ENCODE measurements at places on chromosomes 2 and 18.

DNA sequence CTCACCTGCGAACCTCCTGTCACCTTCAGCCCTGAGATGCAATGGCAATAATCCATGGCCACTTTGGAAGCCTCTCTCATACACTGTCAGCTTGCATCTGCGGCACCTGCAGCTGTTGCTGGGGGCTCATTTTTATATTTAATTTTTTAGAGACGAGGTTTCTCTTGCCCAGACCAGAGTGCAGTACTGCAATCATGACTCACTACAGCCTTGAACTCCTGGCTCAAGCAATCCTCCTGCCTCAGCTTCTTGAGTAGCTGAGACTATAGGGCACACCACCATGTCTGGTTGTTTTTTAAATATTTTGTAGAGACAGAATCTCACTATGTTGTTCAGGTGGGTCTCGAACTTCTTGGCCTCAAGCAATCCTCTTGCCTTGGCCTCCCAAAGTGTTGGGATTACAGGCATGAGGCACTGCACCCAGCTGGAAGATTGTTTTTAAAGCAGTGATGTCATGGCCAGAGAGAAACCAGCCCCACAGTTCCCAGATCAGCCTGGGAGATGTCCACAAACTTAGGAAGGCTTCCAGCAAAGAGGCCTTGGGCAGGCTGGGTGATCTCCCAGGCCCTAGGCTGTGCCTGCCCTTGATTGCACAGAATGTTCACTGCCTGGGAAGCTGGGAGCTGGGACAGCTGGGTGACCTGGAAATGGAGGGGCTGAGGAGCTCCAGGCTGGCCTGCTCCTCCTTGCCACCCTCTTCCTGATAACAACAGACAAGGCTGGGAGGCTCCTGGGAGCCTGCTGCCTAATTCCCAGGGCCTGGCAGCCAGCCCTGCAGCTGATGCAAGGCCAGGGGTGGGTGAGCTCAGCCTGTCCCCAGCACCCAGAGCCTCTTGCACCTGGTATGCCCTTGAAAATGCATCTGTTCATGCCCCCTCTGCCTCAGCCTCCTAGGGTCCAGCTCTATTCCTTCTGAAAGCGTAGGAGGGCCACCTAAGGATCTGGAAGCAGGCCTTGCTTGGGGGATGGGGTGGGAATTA is 27.1 kb downstream of the SH2D6 start:
- peak; percentile 71 for DNase-seq

DNA sequence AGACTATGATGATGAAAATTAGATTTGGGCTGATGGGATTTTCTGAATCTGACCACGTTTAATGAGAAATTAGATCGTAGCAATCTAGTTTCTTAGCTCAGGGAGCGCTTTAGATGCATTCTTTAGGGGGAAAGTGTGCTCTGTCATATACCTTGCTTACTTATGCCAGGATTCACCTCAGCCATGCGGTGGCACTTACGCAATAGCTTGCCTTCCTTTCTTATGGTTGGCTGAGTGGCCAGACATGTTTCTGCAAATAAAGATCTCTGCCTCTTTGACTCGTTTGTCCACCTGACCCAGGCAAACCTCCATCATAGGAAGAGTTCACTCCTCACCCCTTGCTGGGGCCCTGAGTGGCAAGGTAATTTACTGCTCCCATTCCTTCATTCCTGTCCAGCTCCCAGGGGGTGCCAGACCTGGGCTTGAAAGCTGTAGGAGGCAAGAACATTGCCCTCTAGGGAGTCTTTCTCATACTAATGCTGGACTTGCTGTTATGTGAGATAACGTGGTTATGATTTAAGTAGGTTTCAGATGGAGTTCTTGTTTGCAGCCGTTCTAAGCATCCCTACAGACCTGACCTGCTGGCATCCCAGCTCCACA is 57.1 kb downstream of the FBLN7 start:
- no peak for DNase-seq

DNA sequence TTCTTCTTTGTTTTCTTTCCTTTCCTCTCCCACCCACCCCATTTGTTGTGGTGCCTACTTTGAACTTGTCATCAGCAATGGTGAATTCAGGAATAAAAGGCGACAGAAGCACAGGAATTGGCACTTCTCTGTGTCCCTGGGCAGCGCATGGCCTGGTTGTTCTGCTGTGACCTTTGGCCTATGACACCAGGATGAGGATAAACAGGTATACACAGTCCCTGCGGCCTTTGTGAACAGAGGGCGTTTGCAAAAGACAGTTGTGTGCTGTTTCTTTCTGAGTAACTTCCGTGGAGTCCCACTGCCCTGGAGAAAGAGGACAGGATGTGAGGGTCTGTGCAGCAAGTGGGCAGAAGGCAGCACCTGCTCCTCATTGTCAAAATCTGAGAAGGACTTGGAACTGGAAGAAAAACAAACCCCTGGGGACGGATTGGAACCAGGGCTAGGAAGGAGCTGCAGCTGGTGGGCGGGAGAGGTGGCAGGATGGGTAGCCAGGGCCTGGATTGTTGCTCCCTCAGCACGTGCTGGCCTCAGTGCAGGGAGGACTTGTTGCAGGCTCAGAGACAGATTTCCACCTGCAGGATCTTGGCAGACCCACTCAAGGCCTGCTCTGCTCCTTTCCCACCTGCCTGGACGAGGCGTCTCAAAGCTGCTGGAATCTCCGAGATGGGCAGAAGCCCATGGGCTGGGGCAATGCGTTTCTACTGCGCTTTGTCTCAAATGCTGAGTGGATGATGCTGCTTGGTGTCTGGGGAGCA is 159.5 kb downstream of the ACKR3 start:
- no peak for DNase-seq

DNA sequence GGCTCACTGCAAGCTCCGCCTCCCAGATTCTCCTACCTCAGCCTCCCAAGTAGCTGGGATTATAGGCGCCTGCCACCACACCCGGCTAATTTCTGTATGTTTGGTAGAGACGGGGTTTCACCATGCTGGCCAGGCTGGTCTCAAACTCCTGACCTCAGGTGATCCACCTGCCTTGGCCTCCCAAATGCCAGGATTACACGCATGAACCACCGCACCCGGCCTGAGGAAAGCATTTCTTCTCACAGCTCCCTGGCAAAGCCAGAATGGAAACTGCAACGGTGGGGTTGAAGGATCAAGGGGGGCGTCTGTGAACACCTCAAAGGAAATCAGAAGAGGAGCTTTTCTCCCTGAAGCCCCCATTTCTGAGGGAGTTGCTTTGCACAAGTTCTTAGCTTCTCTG is 11.2 kb upstream of the TEX51 start:
- DNase-seq, result no peak

DNA sequence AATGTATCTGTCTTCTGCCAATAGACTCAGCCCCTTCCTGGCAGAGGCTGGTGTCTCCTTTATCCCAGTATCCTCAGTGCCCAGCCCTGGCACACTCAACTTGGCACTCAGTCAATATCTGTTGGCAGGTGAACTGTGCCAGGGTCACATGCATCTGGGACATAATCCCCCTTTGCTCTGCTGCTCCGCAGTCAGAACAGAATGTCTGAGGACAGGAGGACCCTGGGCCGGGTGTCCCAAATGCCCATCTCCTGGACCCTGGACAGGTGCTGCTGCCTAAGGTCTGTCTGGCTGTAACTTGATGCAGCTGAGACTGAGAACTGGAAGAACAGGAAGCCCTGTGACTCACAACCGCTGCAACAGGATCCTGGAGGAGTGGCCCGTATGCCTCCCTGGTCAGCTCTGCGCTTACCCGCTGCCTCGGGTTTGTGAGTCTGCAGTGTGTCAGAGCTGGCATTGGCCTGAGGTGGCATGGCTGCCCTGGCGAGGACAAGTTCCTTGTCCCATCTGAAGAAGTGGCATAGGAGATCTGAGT is 11.4 kb downstream of the HK2 start:
- DNase-seq, result peak; percentile 16

DNA sequence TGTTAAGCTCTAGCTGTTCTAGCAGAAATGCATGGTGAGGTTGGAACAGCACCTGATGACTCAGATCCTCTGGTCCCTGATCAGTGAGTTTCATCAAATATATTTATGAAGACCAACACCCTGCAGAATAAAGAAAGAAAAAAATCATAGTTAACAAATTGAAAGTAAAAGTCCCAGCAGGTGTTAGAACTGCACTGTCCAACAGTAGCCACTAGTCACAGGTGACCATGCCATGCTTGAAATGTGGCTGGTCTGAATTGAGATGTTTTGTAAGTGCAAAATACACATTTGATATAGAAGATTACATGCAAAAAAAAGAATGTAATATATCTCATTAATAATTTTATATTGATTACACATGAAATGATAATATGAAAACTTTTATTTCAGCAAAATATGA is 1010.7 kb upstream of the ZEB2 start:
- no peak for DNase-seq

- DNase-seq, result no peak
These were observed 1.6 kb downstream of the SNED1 start for GRCh38 chr2:240999873-241000541.

GRCh38 chr2:39512434-39512935 is 75.4 kb upstream of the MAP4K3 start:
- DNase-seq, result no peak

- no peak for DNase-seq
These were observed 72.8 kb downstream of the KCNF1 start for GRCh38 chr2:10984418-10985135.

- peak; percentile 95 for DNase-seq
These were observed 137.9 kb upstream of the UBE2E3 start for GRCh38 chr2:180842461-180842860.

DNA sequence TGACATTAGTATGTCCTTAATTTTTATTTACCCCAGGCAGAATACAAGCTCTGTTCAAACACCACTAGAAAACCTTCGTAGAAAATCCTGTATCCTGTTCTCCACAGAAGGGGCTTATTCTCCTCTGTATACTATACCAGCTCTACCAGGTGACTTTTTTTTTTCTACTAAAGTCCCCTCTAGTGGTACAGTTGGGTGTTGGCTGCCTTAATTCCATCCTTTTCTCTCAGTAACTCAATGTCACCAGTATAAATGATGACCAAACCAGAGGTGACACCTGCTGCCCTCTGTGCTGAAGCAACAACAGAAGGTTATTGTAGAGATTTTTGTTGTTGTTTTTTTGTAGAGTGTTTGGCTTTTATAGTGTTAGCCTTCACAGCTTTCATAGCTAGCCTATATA is 1322.0 kb downstream of the LRP1B start:
- no peak for DNase-seq

GRCh38 chr2:71798266-71799012 is 345.1 kb downstream of the DYSF start:
- DNase-seq, result peak; percentile 9

GRCh38 chr18:74480149-74480651 is 16.0 kb upstream of the CNDP2 start:
- DNase-seq, result no peak

DNA sequence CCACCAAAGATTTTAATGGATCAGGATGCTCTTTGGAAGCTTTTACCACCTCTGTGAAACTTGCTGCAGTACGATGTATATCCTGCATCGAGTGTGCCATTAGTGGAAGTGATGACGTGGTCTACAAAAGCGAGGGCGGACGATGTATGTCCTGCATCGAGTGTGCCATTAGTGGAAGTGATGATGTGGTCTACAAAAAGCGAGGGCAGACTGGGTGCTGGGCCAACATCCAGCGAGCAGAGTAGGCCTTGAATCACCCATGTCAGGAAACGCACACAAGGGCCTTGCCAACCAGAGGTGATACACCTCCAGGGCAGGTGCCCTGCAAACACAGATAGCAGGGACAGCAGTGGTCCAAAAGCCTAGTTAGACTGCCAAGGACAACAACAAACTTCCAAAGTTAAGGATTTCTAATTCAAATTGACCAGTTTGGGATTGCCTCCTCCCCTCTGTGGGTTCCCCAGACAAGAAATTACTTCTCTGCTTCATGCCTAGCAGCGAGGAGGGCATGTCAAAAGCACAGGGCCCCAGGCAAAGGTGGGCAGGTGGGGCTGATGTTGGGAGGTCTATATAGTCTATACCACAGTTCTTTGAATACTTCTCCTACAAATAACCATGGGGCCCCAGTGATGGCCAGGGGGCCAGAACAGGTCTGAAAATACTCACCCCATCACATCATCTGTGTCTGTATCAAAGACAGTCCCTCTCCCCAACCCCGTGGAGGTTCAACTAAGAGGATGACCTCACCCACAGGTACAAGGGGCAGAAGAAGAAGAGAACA is 70.2 kb downstream of the ADD2 start:
- DNase-seq, result no peak

DNA sequence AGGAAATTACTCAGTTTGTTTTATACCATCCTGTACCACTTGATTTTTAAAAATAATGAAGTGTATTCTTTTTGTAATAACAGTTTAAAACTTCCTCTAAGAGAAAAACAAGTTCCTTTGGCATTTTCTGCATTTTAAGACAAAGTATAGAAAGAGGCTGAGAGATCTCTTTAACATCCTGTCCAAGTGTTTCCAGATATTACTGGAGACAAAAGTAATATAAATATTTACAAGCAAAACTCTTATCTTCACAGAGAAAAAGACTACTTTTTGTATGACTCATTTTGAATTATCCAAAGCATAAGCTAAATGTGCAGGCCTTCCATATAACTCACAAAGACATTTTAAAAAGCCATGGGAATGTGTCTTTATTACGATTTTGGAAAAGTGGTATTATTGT is 221.1 kb downstream of the RDH14 start:
- no peak for DNase-seq

GRCh38 chr2:41720331-41721251 is 327.2 kb upstream of the PKDCC start:
- no peak for DNase-seq

- DNase-seq, result no peak
These were observed 23.7 kb upstream of the GCG start for GRCh38 chr2:162175714-162176113.

GRCh38 chr2:215904101-215904500 is 109.2 kb downstream of the MREG start:
- no peak for DNase-seq

DNA sequence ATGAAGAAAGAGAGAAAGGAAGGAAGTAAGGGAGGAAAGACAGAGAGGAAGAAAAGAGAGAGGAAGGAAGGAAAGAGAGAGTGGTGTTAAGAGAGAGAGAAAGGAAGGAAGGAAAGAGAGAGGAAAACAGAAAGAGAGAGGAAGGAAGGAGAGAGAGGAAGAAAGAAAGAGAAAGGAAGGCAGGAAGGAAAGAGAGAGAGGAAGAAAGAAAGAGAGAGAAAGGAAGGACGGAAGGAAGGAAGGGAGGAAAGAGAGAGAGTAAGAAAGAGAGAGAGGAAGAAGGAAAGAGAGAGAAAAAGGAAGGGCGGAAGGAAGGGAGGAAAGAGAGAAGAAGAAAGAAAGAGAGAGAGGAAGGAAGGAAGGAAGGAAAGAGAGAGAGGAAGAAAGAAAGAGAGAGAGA is 127.4 kb downstream of the GALNT3 start:
- DNase-seq, result no peak

DNA sequence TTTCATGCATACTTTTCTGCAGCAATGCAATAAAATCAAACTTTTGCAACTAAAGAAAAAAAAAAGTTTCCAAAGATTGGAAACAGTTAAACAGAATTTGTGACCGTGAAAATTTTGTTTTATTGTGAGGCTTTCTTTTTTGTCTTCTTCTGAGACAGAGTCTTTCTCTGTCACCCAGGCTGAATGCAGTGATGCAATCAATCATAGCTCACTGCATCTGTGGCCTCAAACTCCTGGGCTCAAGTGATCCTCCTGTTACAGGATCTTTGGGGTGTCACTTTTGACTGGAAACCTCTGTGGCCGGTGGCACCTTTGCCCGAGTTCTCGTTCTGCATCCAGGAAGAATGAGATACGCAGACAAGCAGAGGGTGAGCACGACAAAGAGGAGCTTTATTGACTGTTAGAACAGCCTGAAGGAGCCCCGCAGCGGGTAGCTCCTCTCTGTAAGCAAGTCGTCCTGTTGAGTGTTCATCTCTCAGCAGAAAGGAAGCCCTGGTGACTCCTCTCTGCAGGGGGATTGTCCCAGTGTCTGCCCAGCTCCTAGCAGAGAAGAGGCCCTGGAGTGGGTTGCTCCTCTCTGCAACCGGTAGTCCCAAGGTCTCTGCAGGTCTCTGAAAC is 16.9 kb upstream of the ILKAP start:
- no peak for DNase-seq
